ENCODE measurements at places on chromosomes 7 and 10.

DNA sequence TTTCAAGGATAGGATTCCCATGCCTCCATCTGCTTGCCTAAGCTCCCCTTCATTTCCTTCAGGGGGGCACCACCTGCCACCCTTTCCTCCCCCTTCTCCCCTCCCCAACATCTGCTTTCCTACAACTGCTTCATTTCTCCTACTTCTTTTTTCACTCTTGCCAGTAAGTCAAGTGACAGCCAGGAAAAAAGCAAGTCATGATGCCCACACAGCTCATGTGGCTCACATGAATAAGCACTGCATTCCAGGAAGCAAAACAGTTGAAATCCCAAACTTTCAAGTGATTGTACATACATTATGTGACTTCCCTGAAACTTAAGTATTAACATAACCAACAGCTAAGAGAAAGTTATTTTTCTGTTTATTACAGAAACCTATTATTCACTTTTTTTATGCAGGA, 78.6 kb downstream of the TNS3 start:
- DNase-seq, result no peak

DNA sequence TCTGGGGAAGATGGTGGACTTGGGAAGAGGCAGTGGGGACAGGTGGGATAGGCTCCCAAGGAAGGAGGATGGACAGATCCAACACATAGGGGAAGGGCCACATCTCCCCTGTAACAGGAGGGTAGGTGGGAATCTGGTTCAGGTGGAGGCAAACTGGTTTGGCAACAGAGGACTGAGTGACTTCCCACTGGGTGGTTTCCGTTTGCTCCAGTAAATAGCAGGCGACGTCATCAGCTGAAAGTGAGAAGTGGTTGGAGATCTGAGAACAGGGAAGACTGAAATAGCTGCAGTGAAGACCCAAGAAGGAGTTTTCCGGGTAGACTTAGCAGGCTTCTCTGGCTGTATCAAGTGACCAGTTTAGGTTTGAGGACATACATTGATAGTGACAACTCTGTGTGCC, 504.4 kb downstream of the GALNT17 start:
- no peak for DNase-seq

- DNase-seq, result no peak
These were observed 221.7 kb downstream of the PLXNA4 start for GRCh38 chr7:132354527-132354926.

- DNase-seq, result no peak
These were observed 33.1 kb downstream of the LAMB1 start for GRCh38 chr7:107969856-107970255.

- DNase-seq, result no peak
These were observed 198.2 kb downstream of the PON1 start for GRCh38 chr7:95126053-95126709.

DNA sequence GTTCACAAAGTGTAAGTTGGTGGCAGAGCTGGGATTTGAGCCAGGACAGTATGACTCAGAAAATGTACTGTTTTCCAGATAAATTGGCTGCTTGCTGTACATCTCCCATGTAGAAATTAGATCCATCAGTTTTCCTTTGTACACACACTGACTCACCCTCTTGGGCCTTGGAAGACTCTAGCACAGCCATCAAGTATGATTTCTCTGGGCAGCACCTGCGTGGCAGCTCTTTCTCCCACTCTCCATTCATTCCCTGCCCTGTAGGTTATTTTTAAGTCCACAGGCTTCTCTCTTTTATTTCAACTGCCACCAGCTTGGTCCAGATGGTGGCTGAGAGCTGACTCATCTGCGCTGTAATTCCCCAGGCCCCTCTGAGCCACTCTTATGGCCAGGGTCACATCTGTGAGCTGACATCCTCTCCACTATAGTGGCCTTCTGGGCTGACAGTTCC, 28.3 kb upstream of the SDK1 start:
- DNase-seq, result no peak

All from NCI-H2081 (cell line).